NCI-H1436 (cell line): ENCODE measurements at places on chromosomes 12 and 14.
A peak's percentile ranks its signal among the peaks of the same experiment; 100 is the strongest.

DNA sequence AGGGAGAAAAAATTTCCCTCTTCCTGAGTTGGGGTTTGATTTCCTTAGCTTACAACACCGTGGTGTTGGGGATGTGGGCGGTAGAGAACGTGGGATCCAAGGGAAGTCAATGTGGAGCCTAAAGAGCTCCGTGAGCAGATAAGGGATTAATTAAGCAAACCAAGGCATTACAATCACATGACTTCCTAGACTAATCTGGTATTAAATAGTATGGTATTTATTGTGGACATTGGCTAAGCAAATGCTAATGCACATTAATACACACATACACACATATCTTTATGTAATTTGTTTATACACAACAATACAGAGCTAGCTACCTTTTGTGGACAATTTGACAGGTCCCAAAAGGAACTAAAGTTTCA is 791 bp upstream of the RNF41 start:
- no peak for DNase-seq

DNA sequence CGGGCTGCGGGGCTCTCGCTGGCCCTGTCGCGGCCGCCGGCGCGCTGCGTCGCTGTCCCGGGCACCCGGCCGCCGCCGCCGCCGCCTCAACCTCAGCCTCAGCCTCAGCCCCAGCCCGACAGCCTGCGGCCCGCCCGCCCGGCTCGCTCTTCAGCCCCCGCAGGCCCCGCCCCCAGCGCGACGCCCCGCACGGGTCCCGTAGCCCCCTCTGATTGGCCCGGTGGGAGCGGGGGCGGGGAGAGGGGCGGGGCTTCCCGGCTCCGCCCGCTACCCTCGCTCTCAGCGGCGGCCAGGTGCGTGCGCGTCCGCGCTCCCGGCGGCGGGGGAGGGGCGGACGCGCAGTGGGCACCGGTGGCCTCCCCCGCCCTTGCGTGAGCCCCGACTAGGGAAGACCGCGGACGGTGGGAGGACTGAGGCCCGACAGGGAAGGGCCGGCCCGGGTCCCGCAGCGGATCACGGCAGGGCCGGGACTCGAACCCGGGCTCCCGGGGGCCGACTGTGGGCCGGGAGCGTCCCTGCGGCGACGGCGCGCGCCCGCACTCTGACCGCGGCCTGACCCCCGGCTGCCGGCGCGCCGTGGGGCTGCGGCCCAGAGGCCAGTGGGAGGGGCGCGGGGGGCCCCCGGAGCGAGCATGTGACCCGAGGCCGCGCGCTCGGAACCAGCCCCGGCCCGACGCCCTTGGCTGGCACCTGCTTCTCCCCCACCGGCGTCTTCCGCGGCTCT is at the start of gene PPP1R13B:
TSS of gene PPP1R13B (minus strand) at position 125 of the 724 bp plus-strand sequence. CDS start 268 bp downstream, outside the sequence.
- DNase-seq = peak; percentile 90

- no peak for DNase-seq
Measured at GRCh38 chr12:121167232-121167820, 34.6 kb downstream of the P2RX7 start.

DNA sequence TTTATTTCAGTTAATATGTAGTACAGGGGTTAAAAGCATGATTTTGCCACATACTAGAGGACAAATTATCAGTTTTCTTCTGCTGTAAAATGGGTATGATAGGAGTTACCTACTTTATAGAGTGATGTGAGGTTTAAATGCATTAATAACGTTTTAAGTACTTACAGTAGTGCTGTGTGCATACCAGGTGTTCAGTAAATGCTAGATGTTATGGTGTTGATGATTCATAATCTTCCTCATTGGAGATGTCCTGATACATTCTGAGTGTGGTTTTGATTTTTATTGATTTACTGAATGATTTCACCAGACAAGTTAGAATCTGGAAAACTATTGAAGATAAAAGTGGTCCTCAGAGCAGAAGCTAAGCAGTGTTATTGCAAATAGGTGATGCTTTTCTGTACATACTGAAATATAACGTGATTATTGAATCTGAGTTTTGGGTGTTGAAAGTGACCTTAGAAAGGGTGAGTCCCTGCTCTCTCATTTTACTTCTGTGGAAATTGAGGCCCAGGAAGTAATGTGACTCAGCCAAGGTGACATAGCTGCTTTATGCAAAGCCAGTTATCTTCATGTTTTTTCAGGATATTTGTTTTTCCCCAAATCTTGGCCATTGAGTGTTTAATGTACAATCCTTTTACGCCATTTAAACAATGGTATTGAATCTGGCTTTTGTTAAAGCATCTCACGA is 54.7 kb downstream of the VRK1 start:
- no peak for DNase-seq

DNA sequence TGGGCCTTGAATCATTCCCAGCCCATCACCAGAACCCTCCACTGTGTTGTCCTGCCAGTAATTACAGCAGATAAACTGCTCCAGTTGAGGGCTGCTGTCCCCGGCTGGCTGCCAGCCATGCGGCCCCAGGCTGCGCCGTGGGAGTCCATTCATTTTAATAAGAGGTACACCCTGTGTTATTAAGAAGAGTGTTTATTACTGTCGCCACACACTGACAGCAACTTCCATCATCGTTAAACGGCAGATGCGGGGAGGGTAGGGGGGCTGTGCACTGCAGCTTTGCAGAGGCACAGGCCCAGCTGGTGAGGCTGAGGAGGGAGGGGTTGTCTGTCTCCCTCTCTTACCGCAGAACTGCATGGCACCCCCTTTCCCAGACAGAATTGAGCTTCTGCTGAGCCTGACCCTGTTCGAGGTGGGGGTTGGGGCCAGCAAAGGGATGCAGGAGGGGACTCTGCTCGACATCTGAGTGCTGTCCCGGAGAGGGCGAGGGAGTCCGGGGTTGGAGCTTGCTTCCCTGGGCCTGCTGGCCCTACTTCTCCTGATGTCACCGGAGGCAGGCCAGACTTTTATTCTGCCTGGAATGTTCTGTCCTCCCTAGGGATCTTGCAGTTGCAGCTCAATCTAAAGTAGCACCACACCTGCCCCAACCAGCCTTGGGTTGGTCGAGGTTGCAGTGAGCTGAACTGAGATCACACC is 33.8 kb upstream of the GPATCH2L start:
- DNase-seq = no peak
